Stimulated activated CD4-positive, alpha-beta T cell treated with anti-CD3 and anti-CD28 coated beads, Interleukin-1b, Interleukin-23, amount 100 ng/mL, for 1 hour (primary cell): ENCODE measurements at places on chromosomes 5 and 9.

DNA sequence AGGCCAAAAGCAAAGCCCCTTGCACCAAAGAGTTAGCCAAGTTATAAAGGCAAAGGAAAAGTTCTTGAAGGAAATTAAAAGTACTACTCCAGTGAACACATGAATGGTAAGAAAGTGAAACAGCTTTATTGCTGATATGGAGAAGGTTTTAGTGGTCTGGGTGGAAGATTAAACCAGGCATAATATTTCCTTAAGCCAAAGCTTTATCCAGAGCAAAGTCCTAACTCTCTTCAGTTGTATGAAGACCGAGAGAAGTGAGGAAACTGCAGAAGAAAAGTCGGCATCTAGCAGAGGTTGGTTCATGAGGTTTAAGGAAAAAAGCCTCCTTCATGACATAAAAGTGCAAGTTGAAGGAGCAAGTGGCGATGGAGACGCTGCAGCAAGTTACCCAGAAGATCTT, 3.1 kb upstream of the NUDT12 start:
- DNase-seq = no peak

- no peak for DNase-seq
Observed at GRCh38 chr5:50653946-50654345, 12.5 kb upstream of the PARP8 start.

DNA sequence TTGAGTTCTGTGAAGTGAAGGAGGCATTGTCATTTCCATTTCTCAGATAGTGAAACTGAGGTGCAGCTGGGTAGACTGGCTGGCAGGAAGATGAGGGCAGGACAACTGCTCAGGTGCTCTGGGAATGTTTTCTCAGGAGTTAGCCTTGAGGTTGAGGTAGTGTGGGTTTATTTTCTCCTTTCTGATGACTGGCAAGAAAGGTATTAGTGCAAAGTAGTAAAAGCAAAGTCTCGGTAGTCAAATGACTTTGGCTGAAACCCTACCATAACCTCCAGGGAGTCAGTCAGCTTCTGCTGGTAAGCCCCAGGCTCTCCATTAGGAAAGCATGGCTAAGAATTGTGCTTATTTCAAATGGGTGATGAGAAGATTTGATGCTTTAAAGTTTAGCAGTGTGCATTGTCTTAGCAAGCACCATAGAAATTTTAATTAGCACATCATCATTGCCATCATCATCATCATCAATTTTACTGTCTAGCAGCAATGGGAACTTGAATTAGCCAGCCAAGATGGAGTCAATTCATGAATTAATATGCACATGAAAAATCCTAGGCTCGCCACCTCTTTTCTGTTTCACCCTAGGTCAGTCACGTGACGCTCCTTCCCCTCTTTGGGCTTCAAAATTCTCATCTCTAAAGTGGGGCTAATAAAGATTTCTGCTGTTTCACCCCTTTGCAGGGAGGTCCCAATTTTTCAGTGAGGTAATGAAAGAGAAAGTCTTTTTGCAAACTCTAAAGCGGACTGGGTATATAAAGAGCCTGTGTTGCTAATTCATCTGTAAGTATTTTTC, 10.7 kb upstream of the PAPPA start:
- no peak for DNase-seq

- DNase-seq = no peak
Observed at GRCh38 chr5:172597755-172598155, 43.3 kb upstream of the NEURL1B start.

GRCh38 chr5:96958977-96959376, 23.1 kb downstream of the LNPEP start:
- DNase-seq = no peak

- no peak for DNase-seq
Observed at GRCh38 chr9:117368684-117369230, 46.1 kb downstream of the ASTN2 start.

DNA sequence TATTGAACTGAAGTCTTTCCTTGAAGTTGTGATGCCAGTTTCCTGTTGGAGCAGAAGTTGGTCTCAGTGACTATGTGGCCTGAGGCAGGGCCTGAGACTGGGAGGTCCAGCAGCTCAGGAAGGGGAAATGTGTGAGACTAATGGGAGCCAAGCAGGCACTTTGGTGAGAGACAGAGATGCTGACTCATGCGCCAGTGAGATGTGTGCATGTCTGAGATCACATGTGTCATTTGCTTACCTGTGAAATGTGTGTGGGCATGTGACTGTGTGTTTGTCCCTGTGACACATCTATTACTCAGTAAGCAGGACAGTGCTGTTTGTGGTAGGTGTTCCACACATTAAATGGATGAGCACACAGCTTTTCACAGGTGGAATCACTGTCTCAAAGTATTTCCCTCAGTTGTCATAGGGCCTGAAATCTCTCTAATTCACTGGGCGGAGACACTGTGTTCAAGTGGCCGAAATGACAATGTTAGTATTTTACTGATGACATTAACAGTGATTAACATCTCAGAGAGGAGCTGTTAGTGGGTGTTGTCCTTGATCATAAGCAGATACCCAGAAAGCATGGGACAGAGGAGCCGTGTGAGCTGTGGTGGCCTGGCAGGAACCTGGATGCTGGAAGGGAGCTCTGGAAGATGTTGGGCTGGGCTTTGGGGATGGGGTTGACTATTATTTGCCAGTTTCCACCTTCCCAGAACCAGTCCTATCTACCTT, 7.4 kb downstream of the NPR2 start:
- peak; percentile 27 for DNase-seq

DNA sequence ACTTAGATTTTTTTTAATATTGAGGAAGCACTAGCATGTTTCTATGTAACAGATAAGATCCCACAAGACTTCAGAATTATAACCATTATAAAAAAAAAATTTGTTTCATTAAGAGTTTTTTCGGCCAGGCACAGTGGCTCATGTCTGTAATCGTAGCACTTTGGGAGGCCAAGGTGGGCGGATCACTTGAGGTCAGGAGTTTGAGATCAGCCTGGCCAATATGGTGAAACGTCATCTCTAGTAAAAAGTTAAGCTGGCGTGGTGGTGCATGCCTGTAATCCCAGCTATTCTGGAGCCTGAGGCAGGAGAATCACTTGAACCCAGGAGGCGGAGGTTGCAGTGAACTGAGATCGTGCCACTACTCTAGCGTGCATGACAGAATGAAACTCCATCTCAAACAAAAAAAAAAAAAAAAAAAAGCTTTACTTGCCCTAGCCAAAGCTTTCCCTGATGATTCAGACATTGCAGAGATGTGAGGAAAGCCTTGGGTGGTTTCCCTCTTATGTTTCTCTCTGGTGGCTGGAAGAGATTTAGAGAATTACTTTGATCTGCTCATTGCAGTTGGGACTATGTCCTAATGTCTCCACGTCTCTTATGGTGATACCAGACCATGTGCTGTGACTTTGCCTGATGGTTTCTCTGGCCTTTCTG, 65.4 kb downstream of the EGFLAM start:
- no peak for DNase-seq

DNA sequence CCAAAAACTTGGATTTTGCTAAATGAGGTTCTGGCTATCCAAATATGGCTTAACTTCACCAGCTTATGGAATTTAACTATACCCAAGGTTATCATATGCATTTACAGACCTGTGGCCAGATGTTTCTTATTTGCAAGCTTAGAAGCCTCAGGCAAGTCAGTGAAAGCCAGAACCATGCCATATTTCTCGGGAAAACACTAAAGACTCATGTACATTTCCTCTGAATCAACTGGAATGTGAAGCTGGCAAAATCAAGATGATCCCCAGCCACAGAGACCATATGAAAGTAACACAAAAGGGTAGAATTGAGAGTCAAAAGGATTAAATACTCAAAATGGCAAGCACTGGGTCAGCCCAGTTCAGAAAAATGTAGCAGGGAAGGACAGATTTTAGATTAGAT, 76.4 kb upstream of the SLC1A1 start:
- DNase-seq = no peak

DNA sequence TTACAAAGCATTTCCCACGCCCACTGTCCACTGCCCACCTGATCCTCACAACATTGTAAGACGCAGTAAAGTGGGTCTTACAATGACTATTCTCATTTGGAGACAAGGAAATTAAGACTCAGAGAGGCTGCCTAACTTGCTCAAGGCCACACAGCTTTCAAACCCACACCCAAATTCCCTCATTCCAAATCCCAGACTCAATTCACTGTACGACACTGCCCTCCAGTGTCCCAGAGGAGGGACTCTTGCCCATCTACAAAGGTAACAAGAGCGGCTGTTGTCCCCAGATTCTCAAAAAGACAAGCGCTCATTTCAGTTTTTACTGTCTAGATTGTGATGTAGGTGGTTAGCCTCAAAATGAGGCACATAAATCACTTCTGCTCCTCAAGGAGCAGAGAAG, 184.6 kb downstream of the ACTL7B start:
- no peak for DNase-seq

DNA sequence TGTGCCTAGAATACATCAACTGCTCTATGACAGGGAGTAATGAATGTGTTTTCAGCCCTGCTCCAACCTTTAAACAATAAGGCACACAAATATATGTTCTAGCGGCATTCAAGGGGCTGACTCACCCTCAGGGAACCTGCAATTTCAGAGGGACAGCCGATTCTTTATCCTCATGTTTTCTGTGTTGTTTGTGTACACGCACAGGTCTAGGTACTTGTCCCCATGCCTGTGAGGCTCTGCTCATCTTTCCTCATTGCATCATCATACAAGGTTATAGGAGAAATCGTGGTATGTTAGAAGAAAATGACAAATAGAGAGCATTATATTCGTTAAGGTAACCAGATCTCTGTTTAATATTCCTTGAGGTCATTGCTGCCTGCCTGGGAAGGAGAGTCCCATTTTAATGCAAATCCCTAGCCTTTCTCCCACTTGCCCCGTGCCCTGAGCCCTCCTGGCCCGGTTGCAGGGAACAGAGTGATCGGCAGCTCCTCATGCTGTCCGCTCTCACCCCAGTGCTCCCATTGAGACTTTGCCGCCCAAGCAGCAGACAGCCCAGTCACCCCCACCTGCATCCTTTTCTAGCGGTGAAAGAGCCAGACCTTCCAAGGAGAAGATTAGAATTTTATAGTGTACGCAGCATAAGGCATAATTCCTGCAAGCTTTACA, 14.6 kb downstream of the MAP1B start:
- no peak for DNase-seq

DNA sequence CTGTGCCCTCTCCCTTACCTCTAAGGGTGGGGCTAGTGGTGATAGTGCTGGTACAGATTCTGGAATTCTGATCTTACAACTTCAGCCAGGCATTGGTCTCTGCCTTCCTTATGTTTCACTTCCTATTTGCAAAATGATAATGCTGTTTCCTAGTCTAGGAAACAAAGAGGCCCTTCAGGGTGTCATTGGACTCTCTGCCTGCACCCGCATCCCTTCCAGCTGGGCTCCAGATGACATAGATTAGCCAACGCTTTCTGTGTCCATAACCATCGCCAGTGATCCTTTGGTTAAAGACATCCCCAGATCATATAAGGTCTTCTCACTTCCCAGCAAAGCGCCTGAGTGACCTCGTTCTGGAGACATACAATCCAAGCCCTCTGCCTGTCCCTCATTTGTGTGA, 180.7 kb downstream of the ERCC6L2 start:
- no peak for DNase-seq

DNA sequence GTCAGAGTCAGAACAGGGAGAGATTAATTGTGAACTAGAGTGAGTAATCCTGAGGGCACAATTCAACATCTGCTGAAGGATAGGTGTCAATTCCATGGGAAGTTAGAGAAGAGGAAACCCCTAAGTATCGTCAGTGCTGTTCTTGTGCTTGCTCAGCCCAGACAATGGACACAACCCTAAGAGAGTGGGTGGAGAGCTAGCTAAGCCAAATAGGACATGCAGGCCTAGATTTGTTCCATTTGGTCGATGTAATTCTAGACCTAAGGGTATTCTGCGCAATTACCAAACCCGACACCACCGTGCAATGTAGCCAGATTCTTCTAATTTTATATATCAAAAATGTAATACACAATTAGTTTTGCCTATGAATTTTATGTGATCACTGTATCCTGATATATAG, 431.6 kb downstream of the SH3GL2 start:
- no peak for DNase-seq

DNA sequence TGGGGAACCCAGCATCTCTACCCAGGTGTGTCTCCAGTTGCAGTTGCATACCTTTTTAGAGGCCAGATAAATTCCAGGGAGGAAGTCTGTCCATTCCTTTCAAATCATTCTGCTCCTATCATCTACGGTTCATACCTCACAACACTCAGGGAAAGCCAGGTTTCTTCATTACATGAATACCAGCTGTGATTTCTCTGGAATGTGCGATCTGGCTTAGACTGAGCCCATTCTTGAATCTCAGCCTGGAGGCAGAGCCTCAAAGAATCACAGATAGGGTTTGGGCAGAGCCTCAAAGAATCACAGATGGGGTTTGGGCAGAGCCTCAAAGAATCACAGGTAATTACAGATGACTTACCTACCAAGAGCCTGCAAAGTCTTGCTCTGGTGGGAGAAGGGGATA, 7.2 kb downstream of the P4HA2 start:
- DNase-seq = no peak

DNA sequence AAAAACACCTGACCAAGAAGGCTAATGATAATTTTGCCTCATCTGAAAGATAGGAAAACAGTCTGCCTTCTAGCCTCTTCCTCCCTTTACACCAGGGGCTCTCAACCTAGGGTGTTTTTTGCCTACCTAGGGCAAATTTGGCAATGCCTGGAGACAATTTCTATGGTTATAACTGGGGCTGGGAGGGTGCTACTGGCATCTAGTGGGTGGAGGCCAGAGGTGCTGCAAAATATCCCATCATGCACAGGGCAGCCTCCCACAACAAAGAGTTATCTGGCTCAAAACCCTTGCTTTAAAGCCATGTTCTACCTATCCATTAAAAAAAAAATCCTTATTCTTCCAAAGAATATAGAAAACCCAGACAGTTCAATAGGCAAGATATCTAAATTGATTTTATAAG, 45.0 kb upstream of the NR3C1 start:
- no peak for DNase-seq

- DNase-seq = no peak
Observed at GRCh38 chr5:96875791-96876291, 459 bp upstream of the ERAP2 start.

GRCh38 chr9:87698069-87698809, 27.7 kb upstream of the CTSL start:
- no peak for DNase-seq

DNA sequence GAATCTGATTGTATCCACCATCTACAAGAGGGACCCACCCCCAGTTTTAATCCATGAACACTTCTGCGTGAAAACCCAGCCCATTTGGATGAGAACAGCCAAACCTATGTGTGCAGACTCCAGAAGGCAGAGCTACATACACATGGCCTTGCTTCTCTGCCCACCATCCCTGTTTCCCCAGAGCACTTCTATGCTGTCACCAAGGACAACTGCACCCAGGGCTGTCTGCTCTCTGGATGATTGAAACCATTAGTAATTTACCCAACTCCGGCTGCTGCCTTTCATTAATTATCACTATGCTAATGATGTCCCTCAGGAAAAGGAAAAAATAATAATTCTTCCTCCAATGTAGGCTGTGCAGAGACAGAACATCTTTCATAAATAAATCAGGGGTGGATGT, 8.9 kb downstream of the CARTPT start:
- DNase-seq = no peak

- no peak for DNase-seq
Observed at GRCh38 chr5:116759860-116760640, 185.4 kb upstream of the SEMA6A start.
